Subcutaneous preadipocyte (primary cell): ENCODE measurements at places on chromosomes 2 and 18. TPM values are rescaled to one million over a fixed set of nuclear protein-coding genes. Genes with fewer than 3 reads are reported as not detected.

Gene FAM98A
- total RNA-seq, result 108 and 164 TPM in 2 replicates

Gene IMPACT
- total RNA-seq, result 23.1 and 24.6 TPM in 2 replicates

Gene STARD6
- total RNA-seq, result under 0.01 TPM in 1 of 2 replicates, not detected in the other

Gene KCNF1
- total RNA-seq, result not detected in 2 replicates

Gene TMEM37
- total RNA-seq, result 0.20 TPM in 1 of 2 replicates, not detected in the other

Gene DLGAP1
- 0.39 and 1.5 TPM in 2 replicates for total RNA-seq

Gene ZNF396
- total RNA-seq, result 0.37 and 0.59 TPM in 2 replicates

Gene MAL
- total RNA-seq, result not detected in 2 replicates

Gene IL36A
- total RNA-seq, result not detected in 2 replicates

Gene C2orf69
- total RNA-seq, result 20.9 and 27.4 TPM in 2 replicates

Gene RNPEPL1
- total RNA-seq, result 10.7 and 11.1 TPM in 2 replicates

Gene GALNT3
- total RNA-seq, result under 0.01 and 0.20 TPM in 2 replicates

Gene APLF
- total RNA-seq, result 3.1 and 4.0 TPM in 2 replicates

Gene UGT1A3
- not detected in 2 replicates for total RNA-seq

Gene OR6B3
- total RNA-seq, result not detected in 2 replicates

Gene KRTCAP3
- total RNA-seq, result 0.39 TPM in 1 of 2 replicates, not detected in the other

Gene MARCO
- under 0.01 TPM in 1 of 2 replicates, not detected in the other for total RNA-seq

Gene UGT1A4
- total RNA-seq, result not detected in 2 replicates

Gene FARP2
- total RNA-seq, result 39.7 and 55.9 TPM in 2 replicates

Gene NBAS
- total RNA-seq, result 65.8 and 80.9 TPM in 2 replicates

Gene PLB1
- total RNA-seq, result 0.37 and 0.39 TPM in 2 replicates

Gene NPAS2
- total RNA-seq, result 12.9 and 13.2 TPM in 2 replicates

Gene TUBA4B
- not detected in 2 replicates for total RNA-seq

Gene MYO7B
- total RNA-seq, result 0.37 TPM in 1 of 2 replicates, not detected in the other

Gene GNLY
- not detected in 2 replicates for total RNA-seq

Gene LRRTM1
- total RNA-seq, result under 0.01 TPM in 1 of 2 replicates, not detected in the other

Gene RUFY4
- not detected in 2 replicates for total RNA-seq

Gene IL36RN
- not detected in 2 replicates for total RNA-seq

Gene SH2D6
- total RNA-seq, result under 0.01 TPM in 1 of 2 replicates, not detected in the other

Gene NT5DC4
- total RNA-seq, result not detected in 2 replicates

Gene VWC2L
- total RNA-seq, result not detected in 2 replicates

Gene NPHP1
- 5.3 and 5.5 TPM in 2 replicates for total RNA-seq

Gene MOCOS
- 8.8 and 12.3 TPM in 2 replicates for total RNA-seq
